ENCODE measurements at places on chromosomes 13 and 19.
A peak's percentile ranks its signal among the peaks of the same experiment; 100 is the strongest.

GRCh38 chr13:40777809-40778175, 6.8 kb upstream of the MRPS31 start:
- DNase-seq = no peak

- no peak for DNase-seq
These were observed 92.0 kb downstream of the DGKH start for GRCh38 chr13:42140494-42140893.

GRCh38 chr19:4981681-4981958, 12.7 kb downstream of the KDM4B start:
- peak; percentile 28 for DNase-seq

- no peak for DNase-seq
These were observed 2.9 kb upstream of the RCBTB2 start for GRCh38 chr13:48535766-48536165.

DNA sequence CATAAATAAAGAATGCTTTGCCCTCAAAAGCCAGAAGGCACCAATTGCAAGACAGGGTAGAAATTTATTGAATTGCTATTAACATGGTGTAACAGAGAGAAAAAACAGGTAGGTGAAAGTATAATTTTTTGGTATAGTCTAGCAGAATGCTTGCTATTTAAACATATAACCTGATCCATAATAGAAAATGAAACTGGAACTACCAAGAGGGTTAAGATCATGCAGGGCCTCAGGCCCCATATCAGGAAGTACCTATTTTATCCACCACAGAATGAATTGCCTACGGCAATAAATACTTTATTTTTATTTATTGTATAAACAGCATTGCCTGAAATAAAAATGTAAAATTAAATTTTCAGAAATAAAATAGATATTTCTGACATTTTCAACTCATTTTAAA, 159.5 kb downstream of the PRR20E start:
- peak; percentile 30 for DNase-seq

DNA sequence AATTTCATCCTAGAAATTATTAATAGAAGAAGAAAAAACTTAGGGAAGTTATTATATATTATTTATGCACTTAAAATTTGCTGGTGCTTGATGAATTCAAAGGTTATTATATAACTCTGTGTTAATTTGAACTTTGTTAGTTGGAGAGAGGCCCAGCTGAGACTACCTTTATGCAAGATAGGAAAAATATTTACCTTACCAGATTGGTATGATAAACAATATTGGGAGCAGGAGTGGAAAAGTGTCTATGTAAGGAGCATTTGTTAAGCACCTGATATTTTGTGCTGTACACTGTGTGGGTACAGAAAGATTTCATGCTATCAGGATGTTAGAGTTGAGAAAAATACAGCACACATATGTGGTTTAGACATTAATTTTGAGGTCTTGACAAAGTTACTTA, 357.2 kb downstream of the OXGR1 start:
- DNase-seq = no peak

DNA sequence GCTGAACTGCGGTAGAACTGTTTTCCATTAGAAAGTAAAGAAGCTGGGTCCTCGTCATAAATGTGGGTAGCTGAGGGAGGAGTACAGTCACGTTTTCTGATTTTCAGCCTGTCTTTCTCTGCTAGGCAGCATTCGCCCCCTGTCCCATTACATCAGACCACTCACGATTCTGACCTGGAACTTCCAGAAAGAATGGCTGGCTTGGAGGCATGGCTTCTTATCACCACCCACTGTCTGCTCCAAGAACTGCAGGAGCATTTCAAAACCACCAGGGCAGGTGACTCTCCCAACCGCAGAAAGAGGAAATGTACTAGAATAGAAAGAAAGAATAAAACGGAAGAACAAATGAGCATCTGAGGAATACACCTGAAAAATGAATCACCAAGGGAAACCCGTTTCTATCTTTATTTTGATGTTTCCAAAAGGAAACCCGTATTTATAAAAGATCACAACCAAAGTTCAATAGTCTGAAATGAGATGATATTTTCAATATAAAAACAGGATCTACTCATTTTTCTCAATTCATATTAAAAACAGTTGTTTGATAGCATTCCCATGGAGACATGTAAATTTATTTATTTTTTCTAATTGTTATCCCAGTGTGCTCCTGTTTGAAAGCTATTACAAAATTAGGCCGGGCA, 22.1 kb upstream of the POMP start:
- peak; percentile 84 for DNase-seq

DNA sequence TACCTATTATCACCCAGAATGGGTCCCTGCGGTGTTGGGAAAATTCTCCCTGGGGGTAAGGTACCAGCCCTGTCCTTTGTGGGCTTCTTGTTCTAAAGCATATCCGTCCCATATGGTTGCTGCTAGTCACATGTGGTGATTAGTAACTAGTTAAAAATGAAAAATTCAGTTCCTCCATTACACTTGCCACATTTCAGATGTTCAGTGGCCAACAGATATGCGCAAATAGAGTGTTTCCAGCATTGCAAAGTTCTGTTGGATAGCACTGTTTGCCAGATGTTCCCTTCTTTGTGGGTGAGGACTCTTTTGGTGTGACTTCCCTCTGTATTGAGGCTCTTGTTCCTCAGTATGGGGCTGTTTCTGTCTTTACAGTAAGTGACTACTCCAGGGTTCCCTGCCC, 3.8 kb downstream of the CNOT3 start:
- no peak for DNase-seq

DNA sequence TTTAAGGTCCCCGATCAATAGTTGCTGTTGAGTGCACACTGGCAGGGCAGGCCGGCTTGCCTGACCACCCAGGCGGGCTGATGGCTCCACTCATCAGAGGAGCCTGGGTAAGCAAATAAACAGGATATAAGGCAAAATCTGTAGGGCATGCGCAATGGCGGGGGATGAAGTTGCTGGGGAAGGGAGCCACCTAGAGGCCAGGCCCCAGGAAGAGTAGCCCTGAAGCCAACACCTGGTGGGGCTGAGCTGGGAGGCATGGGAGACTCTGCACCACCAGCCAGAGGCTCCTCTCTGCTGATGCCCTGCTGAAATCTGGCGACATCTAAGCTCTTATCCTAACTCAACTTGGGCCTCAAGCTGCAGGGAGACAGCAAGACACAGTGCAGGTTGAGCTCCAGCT, 324.3 kb downstream of the ZNF536 start:
- peak; percentile 20 for DNase-seq

- DNase-seq = peak; percentile 98
These were observed 434 bp upstream of the ETFB start for GRCh38 chr19:51366389-51367254.

DNA sequence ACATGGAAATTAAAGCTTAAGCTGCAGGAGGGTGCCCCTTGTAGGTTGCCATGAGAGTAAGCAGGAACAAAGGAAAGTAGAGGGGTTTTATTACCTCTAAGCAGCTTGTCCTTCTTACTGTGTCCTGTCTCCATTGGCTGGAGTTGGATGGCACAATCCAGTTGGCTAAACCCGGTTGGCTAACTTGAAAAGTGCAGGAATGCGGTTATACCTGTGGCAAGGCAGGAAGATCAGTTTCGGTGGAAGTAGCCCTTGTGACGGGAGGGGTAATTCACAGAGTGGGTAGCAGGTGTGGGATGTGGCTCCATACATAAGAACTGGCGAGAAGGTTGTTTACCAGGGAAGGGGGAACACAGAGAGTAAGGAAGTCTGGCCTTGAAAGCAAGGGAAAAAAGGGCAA, 3.2 kb downstream of the ZNF726 start:
- no peak for DNase-seq

- DNase-seq = no peak
These were observed 43.2 kb downstream of the ARHGEF7 start for GRCh38 chr13:111158136-111158805.

DNA sequence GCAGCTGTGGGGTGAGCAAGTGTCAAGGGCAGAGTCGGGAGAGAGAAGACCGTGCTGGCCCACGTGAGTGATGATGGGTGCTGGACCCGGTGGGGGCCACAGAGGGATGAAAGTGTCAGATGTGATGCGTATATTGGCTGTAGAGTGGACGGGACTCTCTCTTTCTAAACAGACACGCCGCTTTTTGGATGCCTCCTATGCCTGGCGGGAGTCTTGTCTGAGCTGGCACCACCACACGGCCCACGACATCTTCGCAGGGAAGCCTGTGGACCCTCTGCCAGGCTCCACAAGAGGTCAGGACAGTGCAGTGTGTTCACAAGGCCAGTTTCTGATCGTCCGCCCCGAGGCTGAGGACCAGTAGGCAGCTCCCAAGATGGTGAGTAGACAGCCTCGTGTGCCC, 12.9 kb upstream of the MRI1 start:
- no peak for DNase-seq

- DNase-seq = no peak
These were observed 14.8 kb downstream of the AXL start for GRCh38 chr19:41233748-41234240.

DNA sequence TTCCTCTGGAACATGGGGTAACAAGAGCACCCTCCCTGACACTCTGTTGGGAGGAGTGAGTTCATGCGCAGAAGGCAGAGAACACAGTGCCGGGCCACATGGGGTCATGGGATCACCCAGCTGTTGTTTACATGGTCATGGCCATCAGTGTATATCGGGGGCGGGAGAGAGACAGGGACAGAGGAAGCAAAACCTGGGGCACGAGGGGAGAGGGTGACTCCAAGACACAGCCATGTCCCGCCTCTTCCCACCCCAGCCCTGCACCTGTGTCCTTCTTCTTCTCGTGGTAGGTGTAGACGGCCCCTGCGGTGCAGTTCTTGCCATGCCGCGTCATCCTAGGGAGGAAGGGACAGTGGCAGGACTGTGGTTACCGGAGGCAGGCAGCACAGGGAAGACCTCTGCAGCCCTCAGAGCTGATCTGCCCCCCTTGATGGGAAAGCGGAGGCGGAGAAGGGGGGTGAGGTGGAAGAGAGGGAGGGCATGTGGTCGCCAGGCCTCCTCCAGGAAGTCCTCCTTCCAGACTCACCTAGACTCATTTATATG, 19.9 kb downstream of the NOSIP start:
- DNase-seq = no peak

GRCh38 chr19:4609878-4610511, 29.3 kb upstream of the TNFAIP8L1 start:
- peak; percentile 55 for DNase-seq

GRCh38 chr13:74413482-74413881, 279.3 kb upstream of the KLF12 start:
- no peak for DNase-seq

DNA sequence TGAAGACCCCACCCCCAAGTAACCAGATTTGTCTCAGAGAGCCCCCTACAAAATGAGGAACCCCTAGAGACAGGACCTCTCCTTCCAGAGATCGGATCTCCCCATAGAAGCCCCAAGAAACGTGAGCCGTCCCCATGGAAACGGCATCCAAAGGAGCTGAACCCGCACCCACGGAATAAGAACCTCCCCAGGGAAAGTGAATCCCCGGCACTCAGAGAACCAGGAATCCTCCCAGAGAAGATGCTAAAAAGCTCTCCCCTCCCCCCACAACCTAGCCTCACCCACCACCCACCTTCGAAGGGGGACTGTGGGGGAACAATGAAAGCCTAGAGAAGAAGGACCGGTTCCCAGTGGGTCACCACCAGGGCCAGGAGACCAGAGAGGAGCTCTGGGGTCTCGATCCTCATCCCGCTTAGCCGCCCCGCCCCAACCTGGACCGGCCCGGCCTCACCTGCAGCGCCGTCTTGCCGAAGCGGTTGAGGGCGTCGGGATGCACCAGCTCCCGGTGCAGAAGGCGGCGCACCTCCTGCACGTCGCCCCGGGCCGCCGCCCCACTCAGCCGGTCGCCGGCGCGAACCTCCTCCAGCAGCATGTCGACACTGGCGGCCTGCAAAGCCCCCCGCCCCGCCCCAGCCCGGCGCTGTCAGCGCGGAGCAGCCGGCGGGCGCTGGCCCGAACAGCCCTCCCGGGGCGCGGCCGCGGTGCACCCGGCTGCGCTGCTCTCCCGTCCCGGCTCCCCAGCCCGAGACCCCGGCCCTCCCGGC, 535 bp downstream of the CDKN2D start:
- DNase-seq = peak; percentile 74

GRCh38 chr19:52673014-52673413, 34.9 kb upstream of the ZNF83 start:
- DNase-seq = no peak

DNA sequence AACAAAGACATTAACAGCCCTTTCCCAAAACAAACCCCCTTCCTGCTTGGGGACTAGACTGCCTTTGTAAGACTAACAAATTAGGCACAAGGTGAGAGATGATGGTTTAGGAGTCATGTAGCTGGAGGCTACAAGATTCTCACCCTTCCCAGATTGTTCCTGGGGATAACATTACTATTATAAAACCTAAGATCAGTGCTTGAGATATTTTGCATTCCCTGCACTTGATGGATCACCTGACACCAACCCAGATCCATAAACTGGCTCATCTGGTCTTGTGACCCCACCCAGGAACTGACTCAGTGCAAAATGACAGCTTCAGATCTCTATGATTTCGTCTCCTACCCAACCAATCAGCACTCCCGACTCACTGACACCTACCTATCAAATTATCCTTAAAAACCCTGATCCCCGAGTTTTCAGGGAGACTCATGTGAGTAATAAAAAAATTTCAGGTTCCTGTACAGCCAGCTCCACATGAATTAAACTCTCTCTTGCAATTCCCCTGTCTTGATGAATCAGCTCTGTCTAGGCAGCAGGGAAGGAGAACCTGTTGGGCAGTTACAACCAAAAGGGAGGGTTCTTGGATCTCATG, 2.4 kb upstream of the ZNF616 start:
- DNase-seq = no peak

- DNase-seq = peak; percentile 54
These were observed 10.2 kb downstream of the JOSD2 start for GRCh38 chr19:50500753-50501151.

- no peak for DNase-seq
These were observed 14.4 kb downstream of the UBXN6 start for GRCh38 chr19:4443188-4443587.

DNA sequence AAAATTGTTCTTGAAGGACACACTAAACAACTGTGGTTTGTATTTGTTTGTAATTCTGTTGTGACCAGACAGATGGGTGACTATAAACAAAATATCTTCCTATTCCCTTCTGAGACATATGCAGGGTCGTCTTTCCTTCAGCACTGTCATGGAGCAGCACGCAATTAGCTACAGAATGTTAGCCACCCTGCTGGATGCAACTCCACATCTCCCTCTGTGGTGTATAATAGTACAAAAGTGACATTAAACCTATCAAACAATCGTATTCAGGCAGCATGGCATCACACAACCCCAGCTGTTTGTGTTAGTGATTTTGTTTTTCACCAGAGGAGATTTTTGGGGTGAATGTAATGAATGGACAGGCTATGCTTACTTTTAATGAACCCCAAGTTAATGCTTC, 146.2 kb downstream of the GPC6 start:
- DNase-seq = no peak

DNA sequence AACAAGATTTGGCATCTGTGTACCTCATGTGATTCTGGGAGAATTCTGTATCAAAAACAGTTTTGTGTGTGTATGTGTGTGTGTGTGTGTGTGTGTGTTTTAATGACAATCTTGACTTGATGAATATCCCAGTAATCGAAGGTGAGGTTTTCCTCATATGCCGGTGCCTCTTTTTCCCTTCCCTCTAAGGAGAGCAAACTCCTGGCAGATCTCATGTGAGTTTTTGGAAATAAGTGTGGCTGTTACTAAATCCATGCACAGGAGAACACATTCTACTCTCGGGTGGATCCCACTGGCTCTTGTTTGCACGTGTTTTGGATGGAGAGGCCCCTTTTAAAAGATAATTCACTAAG, 29.0 kb upstream of the CEBPG start:
- DNase-seq = no peak

- DNase-seq = no peak
These were observed 108.7 kb downstream of the ESD start for GRCh38 chr13:46688306-46688705.

GRCh38 chr13:30486230-30487074, 20.7 kb upstream of the HMGB1 start:
- DNase-seq = no peak

All from NAMALWA (cell line).